ENCODE measurements at places on chromosomes 12 and 14.

- peak; percentile 49 for DNase-seq
These were observed 202.4 kb upstream of the AMIGO2 start for GRCh38 chr12:47282206-47282605.

- DNase-seq: no peak
These were observed 31.1 kb upstream of the TMX1 start for GRCh38 chr14:51208982-51209381.

DNA sequence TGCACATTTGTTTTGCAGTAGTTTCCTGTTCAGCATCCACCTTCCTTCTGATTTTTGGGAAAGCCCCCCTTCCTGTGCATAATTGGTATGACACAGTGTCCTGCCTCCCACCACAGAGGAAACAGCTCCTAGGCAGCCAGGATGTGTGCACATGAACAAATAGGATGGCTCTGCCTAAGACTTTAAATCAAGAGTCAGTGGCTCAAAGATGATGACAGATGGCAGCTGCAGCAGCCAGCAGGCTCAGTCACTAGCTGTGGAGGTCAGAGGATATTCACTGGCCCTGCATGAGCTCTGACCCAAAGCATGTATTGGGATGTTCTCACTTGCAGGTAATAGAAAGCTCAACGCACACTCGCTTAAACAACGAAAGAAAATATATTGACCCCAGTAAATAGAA lies 90.3 kb downstream of the KCNK10 start:
- DNase-seq: no peak

DNA sequence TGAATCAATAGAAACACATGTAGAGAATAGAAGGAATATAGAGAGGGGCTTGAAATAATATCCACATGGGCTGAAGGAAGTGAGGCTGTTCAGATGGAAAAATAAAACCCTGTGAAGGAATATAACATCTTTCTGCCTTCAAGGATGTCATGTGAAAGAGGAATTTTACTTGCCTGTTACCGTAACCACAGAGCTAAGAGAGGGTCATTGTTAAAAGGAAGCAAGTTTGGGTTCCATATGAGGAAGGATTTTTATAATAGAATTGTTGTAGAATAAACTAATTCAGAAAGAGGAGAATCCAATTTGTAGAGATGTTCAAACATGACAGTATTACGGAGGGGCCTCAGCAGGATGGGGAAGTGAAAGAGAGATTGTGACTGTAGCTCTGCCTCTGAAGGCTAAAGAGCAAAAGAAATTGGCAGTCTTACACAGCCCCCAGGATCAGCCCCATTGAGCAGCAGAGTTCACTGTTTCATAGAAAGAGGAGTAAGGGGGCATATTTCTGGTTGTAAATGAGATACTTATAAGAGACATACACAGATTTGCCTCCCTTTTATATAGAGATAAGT lies 41.8 kb upstream of the PTPRR start:
- DNase-seq: no peak

DNA sequence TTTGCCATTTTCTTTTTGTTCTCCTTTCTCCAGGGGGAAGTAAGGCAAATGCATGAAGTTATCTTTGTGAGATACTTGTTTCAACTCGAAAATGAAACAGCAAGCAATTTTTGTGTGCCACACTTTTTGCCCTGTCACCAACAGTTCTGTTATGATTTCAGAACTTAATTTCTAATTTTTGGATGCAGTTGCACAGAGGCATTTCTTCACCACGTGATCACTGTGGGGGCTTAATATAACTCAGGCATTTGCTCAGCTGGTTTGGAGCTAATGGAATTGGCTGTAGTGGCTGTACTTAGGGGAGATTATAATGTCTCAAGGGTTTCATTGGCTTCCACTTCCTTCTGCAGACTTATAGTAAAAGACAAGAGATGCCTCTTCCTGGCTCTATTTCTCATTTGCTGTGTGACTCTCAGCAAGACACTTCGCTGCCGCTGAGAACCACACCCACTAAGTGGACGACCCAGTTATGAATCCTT lies 452.4 kb downstream of the RAD51B start:
- no peak for DNase-seq

DNA sequence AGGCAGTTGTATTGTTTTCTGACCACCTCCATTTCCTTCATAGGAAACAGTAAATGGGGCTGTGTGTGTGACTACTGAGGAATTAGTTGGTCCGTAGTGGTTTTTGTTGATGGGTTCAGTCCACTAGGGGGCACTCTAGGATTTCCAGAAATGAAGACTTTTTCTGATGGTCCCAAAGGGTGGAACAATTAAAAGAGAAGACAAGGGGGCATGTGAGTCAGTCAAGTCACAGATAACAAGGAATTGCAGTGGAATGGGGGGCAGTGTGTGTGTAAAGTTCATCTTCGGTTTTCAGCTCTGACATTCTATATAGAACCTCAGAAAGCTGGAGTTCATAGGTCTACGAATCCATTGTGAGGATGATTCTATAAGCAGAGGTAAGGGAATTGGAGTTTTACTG lies 186.6 kb upstream of the OR4E1 start:
- DNase-seq: no peak

DNA sequence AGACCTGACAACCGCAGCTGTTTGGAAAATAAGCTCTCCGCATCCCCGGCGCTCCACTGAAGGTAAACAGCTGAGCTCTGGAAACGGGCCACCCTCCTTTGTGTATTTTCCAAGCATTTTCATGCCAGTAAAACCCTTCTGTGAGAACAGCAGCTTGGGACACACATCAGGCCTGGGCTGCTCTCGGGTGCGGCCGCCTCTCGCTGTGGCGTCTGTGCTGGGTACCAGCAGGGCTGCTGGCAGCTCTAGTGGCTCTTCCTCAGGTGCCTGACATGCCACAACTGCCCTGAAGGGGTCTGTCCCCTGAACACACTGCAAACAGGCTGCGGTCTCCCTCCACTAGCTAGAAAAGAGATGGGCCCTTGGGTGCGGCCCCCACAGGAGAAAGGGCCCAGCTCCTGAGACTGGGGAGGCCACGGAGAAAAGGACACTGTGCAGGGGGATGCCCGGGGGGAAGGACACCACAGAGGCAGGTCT lies 96.3 kb downstream of the ITPK1 start:
- DNase-seq: no peak

- DNase-seq: no peak
These were observed 234.7 kb downstream of the ANO2 start for GRCh38 chr12:5710260-5710878.

DNA sequence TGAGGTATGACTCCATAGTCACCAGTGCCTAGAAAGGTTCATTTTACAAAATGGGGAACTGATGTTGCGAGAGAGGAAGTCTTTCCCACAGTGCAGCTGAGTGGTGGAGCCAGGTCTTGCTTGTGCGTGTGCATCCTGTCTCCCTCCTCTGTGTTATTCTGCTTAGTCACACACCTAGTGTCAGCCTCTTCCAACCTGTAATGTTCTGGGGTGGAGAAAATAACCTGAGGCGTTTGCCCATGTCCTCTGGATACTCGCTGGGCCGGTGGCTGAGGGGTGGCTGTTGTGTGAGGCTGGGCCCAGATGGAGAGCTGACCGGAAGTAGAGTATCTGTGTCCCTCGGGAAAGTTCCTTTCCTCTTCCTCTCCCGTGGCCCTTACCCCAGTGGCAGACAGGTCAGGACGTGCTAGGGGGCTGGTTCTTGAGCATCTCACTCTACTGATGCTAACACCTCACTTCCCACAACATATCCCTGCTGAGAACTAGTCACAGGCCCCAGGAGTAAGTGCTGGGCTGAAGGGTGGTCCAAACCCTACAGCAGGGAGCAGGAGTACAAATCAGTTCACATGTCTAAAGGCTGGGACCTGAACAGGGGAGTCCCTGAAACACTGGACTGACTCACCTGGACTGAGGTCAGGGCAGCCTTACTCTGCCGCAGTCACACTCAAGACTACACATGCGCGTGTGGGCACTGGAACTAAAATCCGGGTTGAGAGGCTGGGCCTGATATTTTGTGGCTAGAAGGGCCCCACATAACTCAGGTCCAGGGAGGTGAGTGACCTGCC lies 7.0 kb downstream of the MLF2 start:
- DNase-seq: no peak

DNA sequence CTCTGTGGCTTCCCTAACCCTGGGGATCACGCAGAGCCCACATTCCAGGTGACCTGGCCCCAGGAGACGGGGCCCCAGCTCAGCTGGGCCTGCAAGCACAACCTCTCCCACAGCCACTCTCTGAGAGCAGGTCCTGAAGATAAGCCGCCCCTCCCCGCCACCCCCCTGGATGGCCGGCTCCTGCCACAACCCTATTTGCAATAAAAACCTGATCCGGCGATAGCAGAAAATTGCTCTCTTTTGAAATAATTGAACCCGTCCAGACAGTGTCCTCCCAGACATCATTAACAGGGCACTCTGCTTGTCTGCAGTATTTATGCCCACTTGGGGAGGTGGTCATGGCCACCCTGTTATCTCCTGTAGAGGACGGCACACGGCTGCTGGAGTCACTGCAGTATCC lies 5.0 kb downstream of the C14orf180 start:
- no peak for DNase-seq

DNA sequence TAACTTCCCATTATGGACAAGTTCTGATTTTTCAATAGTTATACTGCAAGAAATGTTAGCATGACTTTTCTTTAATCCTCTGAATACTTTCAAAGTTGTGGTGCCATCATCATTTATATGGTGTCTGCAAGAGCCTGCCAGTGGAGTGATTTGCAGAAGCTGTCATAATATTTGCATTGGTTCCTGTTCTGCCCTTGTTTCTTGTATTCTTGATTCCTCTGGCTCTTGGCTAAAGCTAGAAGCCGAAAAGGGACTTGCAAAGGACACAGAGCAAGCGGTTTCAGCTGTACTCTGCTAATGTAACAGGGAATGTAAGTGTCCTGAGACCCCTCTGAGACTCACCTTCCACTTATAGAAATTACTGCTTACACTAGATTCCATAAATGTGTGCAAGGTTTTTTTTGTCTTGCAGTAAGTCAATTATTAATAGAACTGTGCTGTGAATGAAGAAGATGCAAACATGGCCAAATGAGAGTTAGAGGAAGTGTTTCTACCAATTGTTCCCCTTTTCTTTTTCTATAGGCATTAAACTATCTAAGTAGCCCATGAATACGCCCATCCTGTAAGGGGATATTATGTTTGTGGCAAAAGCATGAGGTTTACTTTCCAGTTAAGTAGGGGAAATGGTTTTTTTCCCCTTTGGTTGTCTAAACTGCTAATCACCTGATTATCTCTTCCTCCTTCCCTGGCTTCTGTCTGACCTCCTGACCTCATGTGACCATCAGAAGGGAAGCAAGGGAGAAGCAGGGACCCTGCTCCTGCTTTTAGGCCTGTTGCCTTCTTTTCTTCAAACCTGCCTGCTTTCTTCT lies 5.3 kb downstream of the DYRK4 start:
- DNase-seq: no peak

DNA sequence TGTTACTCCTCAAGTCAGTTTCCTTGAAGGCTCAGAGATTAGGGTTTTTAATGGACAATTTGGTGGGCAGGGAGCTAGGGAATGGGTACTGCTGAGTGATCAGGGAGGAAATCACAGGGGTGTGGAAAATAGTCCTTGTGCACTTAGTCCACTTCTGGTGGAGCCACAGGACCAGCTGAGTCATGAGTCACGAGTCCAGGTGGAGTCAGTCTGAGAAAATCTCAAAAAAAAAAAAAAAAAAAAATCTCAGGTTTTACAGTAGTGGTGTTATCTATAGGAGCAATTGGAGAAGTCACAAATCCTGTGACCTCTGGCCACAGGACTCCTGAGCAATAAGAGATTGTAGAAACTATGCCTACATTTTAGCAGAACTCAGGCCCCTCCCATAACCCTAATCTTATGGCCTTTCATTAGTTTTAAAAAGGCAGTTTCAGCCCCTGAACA lies 28.2 kb upstream of the AMN1 start:
- no peak for DNase-seq

GRCh38 chr14:80379035-80379434 lies 167.7 kb upstream of the DIO2 start:
- no peak for DNase-seq

DNA sequence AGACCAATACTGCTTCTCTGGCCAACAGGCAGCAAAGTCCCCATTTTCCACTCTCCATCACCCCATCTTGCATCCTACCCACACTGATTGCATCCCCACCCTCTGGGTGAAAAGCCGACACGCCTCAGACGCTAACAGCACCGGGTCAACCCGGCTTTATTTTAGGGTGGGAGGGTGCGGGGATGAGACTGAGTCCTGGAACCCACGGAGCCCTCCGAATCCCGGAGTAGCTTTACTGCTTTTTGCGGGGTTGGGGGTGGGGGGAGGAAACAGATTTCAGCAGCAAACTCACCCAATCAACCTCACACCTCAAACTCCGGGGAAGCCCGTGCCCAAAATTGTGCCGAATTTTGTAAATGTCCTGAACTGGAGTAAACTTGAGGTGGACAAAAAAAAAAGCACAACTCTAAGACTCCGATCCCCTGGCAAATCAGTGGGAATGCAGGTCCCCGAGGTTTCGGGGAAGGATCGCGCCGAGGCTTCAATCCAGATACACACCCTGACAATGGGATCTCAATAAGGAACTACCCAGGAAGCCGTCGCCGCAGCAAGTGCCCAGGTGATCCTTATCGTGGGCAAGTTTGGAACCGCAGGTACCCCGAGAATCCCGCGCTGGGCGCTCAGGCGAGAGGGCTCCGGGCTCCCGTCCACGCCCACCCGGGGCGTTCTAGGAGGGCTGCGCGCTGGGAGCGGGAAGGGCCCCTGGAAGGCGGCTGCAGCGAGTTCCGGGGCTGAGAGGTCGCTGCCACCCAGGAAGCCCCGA lies 1.1 kb downstream of the GCH1 start:
- DNase-seq: no peak

DNA sequence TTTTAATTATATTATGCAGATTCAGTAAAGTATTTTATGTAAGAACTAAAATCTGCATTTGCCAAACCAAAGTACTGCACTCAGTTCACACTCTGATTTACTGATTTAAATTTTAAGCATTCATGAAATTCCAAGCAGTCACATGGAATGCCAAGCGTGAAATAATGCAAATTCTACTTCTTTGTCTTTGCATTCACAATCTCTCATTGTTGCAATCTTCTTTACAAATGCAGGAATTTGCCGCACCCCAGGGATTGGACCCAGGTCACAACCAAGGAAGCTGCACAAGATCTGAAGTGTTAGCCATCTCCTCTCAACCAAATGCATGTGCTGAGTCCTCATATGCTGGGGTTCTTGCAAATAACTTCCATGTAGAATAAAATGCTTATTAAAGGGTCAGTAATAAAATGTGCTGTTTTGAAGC lies 71.9 kb downstream of the TUNAR start:
- no peak for DNase-seq

- no peak for DNase-seq
These were observed 469.1 kb upstream of the DCN start for GRCh38 chr12:91651728-91652127.

- no peak for DNase-seq
These were observed 132.7 kb upstream of the DDHD1 start for GRCh38 chr14:53285821-53286220.

- no peak for DNase-seq
These were observed 376.4 kb downstream of the DIO2 start for GRCh38 chr14:79834868-79835267.

GRCh38 chr12:90399357-90399756 lies 555.6 kb downstream of the CCER1 start:
- no peak for DNase-seq

DNA sequence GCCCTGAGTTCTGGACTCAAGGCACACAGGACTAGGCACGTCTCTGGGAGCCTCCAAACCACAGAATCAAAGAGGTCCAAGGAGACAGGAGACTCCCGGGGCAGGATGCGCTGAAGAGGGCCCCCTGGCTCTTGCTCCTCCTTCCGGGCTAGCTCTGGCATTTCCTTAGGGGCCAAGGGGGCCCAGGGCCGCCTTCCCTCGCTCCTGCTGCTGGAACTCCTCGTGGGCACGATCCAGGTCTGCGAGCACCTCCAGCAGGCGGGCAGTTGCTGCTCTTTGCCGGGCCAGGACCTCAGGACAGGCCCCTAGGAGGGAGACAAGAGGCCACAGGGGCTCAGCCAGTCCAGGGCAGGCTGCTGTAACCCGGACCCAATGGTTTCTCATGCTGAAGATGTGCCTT lies 35.8 kb downstream of the RASAL1 start:
- no peak for DNase-seq
